ENCODE measurements at places on chromosomes 6 and 20. TPM values are rescaled to one million over a fixed set of nuclear protein-coding genes. Genes with fewer than 3 reads are reported as not detected.

Gene LAMA4
- 41.5 TPM for total RNA-seq

Gene MCCD1
- not detected for total RNA-seq

Gene PSORS1C2
- total RNA-seq = not detected

Gene ATP6V1G2
- 69.4 TPM for total RNA-seq

Gene CLDN20
- not detected for total RNA-seq

Gene TPBG
- 7.2 TPM for total RNA-seq
